Smooth muscle cell of bladder (primary cell): ENCODE measurements at places on chromosomes 12 and 14. TPM values are rescaled to one million over a fixed set of nuclear protein-coding genes. Genes with fewer than 3 reads are reported as not detected.

The OASL gene
- total RNA-seq: 0.09 and 0.57 TPM in 2 replicates

The KRT75 gene
- not detected in 2 replicates for total RNA-seq

The OR4E2 gene
- total RNA-seq: not detected in 2 replicates

The CCDC63 gene
- total RNA-seq: not detected in 2 replicates
